ENCODE measurements at places on chromosomes 4 and X. TPM values are rescaled to one million over a fixed set of nuclear protein-coding genes. Genes with fewer than 3 reads are reported as not detected.

Gene ADRA2C
- total RNA-seq = not detected

Gene PFKFB1
- not detected for total RNA-seq

Gene MMGT1
- total RNA-seq = 5.8 TPM

Gene CXorf51B
- total RNA-seq = not detected

Gene TLR2
- total RNA-seq = 0.51 TPM

Gene ZAR1
- total RNA-seq = not detected

Gene SSX3
- not detected for total RNA-seq

Gene CT83
- total RNA-seq = not detected

Gene SOWAHB
- under 0.01 TPM for total RNA-seq

Gene FMR1NB
- total RNA-seq = not detected

Data from dermis blood vessel endothelial cell (primary cell).